ENCODE measurements at places on chromosomes 2 and 18.

DNA sequence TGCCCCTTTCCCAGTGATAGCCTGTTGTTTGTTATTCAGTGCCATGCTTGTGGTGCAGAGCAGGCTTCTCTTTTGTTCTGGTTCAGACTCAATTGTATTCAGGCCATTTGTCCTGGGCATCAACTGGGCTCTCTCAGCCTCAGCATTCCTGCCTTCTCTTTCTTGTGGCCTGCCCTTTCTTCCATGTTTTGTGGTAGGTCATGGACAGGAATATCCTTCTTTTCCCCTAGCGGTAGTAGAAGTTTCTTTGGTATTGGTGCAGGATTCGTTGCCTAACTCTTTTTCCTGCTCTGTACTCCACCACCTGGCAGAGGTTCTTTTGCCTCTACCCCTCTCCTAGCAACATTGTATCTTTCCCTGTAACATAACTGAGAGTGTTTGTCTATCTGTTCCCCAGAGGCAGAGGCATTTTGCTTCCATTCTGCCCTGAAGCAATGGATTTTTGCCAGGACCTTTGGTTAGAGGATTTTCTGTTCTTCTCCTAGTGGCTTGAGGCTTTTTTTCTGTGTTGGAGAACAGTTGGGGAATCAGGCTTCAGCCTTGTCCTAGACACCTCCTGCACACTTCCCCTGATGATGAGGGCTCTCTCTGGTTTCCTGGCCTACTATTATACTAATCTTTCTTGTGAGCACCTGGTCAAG, 68.5 kb downstream of the NCOA1 start:
- no peak for DNase-seq

GRCh38 chr18:45254709-45255082, 360.6 kb upstream of the SLC14A2 start:
- DNase-seq: no peak

DNA sequence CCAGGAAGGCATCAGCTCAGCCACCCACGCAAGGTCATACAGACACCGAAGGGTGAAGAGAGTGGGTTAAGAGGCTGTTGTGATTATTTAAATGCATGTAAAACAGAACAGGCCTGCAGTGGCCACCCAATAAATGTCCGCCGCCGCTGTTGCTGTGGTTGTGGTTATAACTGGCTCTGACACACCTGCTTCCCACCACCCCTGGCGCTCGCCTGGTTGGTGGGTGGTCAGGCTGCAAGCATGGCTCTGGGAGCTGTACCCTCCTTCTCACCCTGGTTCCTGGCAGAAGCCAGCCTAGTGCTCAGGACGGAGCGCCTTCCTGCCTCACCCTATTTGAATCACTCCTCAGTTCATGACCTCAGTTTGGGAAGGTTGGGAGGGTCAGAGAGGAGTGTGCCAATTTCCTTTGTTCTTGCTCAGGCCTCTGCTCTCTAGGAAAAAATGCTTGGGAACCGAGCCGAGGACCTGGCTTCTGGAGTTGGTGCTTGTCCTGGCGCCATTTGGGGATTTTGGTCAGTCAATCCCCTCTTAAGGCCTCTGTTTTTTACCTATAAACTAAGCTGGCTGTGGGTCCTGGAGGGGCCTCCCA, 5.3 kb upstream of the CRYBA2 start:
- DNase-seq: no peak

- DNase-seq: no peak
Measured at GRCh38 chr2:177520324-177520723, 127.8 kb downstream of the AGPS start.

GRCh38 chr18:70195014-70195614, 10.4 kb downstream of the RTTN start:
- DNase-seq: no peak

- DNase-seq: no peak
Measured at GRCh38 chr2:192534072-192534471, 339.3 kb upstream of the TMEFF2 start.

GRCh38 chr18:47628893-47629292, 301.6 kb downstream of the SMAD2 start:
- no peak for DNase-seq

GRCh38 chr18:66013969-66014368, 263.2 kb downstream of the CDH7 start:
- no peak for DNase-seq

GRCh38 chr2:57490741-57491140, 555.9 kb upstream of the VRK2 start:
- DNase-seq: no peak

DNA sequence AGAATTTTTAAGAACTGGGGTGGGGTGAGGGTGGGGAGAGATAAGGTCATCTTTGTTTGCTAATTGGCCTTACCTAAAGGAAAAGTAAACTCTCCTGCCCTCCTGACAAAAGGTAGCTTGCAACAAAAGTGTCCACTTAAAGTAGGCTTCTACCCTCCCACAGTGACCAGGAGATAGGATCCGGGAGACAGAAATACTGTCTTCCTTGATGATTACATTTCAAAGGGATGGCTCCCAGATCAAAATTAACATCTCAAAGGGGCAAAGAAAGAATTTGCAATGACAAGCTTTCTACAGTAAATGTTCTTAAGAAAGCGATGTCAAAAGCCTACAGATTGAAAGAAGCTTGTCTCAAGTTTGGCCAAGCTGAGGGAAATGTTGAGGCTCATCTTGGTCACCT, 775.3 kb downstream of the CPS1 start:
- no peak for DNase-seq

- no peak for DNase-seq
Measured at GRCh38 chr2:9757501-9758264, 85.6 kb upstream of the TAF1B start.

- DNase-seq: no peak
Measured at GRCh38 chr2:60742419-60742818, 13.6 kb upstream of the PAPOLG start.

DNA sequence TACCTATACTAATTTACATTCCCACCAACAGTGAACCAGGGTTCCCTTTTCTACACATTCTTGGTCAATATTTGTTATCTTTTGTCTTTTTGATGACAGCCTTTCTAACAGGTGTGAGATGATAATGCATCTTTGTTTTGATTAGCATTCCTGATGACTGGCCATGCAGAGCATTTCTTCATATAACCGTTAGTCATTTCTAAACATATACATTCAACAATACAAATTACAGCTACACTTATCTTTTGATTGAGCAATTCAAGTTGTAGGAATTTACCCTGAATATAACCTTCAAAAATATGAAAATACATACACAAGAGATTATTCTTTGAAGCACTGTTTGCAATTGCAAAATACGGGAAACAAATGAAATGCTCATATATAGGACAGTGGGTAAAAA, 94.9 kb downstream of the TMEM131 start:
- no peak for DNase-seq

- no peak for DNase-seq
Measured at GRCh38 chr2:214989187-214989586, 149.2 kb downstream of the ABCA12 start.

DNA sequence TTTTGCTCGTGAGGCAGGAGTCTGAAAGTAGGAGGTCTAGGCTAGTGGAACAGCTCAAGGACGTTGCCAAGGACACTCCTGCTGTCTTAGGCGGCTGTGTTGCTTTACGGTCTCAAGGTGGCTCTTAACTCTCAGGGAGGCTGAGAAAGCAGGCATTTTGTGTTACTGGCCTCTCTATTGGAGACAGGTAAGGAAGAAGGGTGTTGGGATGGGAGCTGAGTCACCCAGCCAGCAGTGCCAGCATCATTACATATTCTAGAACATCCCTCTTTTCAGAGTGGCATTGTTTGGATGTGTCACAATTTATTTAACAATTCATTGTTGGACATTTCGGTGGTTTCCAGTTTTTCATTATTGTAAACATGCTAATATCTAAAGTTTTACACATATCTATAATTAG, 30.8 kb upstream of the TMEM214 start:
- DNase-seq: no peak

All from GDM1 (cell line).